ENCODE measurements at places on chromosomes 11 and 22.
A peak's percentile ranks its signal among the peaks of the same experiment; 100 is the strongest.

- peak; percentile 48 for DNase-seq
These were observed 222.3 kb downstream of the ETS1 start for GRCh38 chr11:128365044-128365443.

- DNase-seq, result no peak
These were observed 11.4 kb upstream of the WNT11 start for GRCh38 chr11:76217653-76218160.

DNA sequence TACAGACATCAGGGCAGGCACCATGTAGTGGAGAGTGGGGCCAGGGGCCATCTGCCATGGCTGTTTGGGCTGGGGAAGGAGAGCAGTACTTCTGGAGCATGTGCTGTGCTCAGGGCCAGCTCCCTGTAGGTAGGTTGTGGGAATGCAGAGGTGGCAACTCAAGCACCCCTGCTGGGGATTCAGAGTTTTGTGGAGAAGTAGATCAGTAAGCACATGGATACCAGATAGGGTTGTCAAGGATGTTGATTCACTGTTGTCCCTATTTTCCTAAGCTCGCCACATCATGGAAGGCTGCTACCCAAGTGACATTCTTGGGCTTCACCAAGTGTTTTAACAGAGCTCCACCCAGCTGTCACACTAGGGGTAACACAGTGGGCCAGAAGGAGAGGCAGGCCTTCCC, 67.2 kb downstream of the BMAL1 start:
- DNase-seq, result no peak

DNA sequence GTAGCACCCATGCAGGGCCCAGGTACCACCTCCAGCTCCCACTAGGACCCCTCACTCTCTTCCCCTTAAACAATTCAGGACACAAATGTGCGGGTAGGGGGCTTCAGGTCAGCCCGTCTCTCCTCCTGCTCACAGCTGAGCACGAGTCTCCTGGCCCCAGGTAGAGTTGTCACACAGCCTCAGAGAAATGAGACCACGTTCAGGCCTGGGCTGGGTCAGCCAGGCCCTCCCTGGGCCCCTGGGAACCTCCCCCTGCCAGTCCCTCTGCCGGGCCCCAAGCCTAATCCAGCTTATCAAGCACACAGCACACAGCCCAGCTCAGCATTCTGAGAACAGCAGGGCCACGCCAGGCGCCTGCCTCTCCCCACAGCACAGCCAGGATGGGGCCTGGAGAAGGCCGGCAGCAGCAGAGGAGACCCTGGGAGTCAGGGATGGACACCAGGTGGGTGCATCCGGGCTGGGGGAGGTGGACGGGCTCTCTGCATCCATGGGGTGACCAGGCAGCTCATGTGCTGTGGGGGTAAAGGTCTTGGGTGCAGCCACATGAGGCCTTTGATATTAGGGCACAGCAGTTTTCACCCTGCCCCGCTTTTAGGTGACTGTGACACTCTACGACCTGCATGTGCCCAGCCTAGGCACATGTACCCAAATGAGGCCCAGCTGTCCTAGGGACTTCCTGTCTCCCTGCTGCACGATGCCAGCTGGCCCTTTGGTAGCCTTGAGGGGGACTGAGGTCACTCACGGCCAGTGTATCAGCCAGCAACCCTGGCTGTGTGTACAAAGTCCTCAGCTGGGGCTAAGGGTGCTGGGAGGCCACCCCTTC, 87.0 kb downstream of the MORC2 start:
- no peak for DNase-seq

DNA sequence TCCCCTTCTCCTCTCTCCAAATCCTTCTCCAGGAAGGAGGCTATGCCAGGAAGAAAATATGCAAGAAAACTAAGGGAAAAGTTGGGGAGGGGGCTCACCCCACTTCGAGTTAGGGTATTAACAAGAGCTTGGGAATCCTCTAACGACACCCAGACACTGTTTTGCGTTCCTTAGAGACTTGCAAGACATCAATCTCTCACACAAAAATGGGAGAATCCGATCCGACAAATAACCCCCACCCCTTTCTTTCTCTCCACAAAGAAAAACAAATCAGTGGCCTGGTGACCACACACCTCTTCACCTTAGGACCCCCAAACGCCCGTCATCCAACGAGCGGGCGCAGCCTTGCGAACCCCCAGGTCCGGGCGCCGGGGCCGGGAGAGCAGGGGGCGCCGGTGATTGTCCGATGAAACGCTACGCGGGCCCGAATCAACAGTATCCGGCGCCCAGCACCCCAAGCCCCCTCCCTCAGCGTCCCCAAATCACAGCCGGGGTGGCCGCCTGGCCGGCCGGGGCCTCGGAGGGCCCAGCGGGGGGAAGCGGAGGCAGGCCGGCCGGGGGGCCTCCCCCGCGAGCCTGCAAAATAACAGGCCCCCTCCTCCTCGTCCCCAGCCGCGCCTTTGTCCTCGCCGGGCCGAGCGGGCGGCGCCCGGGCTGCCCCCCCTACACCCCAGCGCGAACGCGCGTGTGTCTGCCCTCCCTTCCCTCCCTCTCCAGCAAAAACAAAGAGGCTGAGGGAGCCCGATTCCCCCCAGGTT, 690 bp downstream of the CSNK1E start:
- DNase-seq, result peak; percentile 51
